ENCODE measurements at places on chromosomes 3 and 15. TPM values are rescaled to one million over a fixed set of nuclear protein-coding genes. Genes with fewer than 3 reads are reported as not detected.

DNA sequence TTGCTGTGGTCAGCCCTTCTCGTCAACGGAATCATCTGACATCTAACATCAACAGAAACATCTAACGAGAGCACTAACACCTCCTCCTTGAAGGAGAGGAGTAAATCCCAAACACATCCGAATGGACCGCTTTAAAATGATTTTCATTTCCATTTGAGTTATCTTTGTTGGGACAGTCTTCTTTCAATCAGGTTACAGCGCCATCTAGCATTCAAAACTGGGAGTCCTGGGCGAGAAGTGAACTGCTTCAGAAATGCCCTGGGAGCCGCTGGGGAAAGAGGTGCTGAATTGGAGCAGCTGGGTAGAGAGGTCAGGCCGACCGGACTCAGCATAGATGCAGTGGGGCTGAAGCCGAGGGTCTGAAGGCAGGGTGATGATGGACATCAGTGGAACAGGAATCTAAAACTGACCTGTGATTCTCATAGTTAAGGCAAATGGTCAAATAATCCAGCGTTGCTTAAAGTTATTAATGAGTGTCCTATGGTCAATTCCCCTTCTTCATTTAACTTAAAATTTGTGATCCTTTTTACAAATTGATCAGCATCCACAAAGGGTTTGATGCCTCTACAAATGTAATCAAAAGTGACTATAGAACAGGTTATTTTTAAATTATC lies 170.0 kb upstream of the NDN start:
- DNase-seq, result no peak
- no peaks in the 10 kb centered on the region for H3K4me1 ChIP-seq
- H3K27me3 ChIP-seq, result peaks cover 11% of the 10 kb centered on the region
- H3K36me3 ChIP-seq, result no peaks in the 10 kb centered on the region

DNA sequence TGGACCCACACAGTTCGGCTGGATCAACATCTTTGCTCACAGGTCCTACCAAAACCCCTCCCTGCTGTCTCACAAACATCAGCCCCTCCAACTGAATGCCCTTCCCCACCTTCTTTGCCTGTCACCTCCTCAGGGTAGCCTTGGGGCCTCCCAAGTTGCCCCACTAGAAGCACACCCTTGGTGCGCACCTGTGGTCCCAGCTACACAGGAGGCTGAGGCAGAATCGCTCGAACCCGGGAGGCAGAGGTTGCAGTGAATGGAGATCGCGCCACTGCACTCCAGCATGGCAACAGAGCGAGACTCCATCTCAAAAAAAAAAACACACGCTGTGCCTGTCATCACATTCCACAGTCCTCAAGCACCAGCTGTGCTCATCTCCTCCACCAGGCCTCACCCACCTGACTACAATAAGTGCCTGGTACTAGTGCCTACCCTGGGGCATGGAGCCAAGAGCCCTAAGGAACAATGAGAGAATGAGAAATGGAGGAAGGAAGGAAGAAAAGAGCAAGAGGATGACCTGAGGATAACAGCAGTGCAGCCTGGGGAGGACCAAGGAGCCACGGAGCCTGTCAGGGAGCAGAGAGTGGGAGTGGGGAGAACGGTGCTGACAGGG lies 26.0 kb downstream of the RPN1 start:
- no peak for DNase-seq
- H3K27me3 ChIP-seq, result no peaks in the 10 kb centered on the region
- H3K4me1 ChIP-seq, result no peaks in the 10 kb centered on the region
- no peak overlapping the region for H3K27ac ChIP-seq

Gene VIPR1
- 23.9 TPM for total RNA-seq

- no peak for DNase-seq
- H3K36me3 ChIP-seq, result no peaks in the 10 kb centered on the region
- no peaks in the 10 kb centered on the region for H3K4me1 ChIP-seq
- no peak overlapping the region for H3K27ac ChIP-seq
- H3K4me3 ChIP-seq, result no peak overlapping the region
- H3K27me3 ChIP-seq, result no peaks in the 10 kb centered on the region
Observed at GRCh38 chr3:9296241-9296640, 46.8 kb upstream of the SRGAP3 start.

All from PC-9 (cell line).